ENCODE measurements at places on chromosomes 1 and 21.

- no peak for DNase-seq
These were observed 487.6 kb upstream of the CAMK1G start for GRCh38 chr1:209095627-209096595.

- no peak for DNase-seq
These were observed 31.2 kb downstream of the KCNA10 start for GRCh38 chr1:110487726-110488125.

- no peak for DNase-seq
These were observed 45.7 kb upstream of the ZNF648 start for GRCh38 chr1:182107209-182107608.

GRCh38 chr1:192462616-192463015 is 113.0 kb upstream of the RGS1 start:
- DNase-seq = no peak

- no peak for DNase-seq
These were observed 142.5 kb upstream of the HMGB4 start for GRCh38 chr1:33721301-33721815.

DNA sequence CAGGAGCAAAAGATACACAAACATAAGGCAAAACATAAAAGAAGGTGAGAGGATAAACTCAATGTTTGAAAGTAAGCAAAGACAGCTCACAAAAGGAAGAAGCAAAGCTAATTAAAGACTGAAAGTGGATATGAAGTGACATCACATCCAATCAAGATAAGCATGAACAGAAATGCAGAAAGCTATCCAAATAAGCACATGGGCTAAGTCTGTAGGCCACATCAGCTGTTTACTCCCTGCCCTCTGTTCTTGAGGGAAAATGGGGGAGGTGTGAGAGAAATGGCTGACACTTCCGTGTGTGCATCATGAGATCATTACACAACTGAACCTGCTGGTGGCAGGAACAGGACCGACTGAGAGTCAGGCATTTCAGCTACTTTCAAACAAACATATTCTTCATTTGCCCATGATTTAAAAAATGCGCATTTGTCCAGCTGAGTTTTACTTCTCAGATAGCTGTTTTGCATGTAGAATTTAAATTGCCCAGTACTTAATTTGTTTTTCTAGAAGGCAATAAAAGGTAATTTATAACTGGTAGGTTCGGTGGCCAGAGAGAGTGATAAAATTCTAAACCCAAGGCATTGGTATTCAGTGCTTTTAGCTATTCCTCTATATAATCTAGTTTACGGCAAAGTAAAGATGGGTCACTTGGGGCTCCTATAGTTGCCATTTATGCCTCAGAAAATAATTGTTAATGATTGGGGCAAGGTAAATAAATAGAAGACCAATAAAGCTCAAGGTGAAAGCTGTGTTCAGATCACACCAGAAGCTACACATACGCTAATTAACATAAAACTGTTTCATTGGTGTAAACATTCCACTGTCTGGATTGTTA is 27.2 kb upstream of the MAN1A2 start:
- no peak for DNase-seq

DNA sequence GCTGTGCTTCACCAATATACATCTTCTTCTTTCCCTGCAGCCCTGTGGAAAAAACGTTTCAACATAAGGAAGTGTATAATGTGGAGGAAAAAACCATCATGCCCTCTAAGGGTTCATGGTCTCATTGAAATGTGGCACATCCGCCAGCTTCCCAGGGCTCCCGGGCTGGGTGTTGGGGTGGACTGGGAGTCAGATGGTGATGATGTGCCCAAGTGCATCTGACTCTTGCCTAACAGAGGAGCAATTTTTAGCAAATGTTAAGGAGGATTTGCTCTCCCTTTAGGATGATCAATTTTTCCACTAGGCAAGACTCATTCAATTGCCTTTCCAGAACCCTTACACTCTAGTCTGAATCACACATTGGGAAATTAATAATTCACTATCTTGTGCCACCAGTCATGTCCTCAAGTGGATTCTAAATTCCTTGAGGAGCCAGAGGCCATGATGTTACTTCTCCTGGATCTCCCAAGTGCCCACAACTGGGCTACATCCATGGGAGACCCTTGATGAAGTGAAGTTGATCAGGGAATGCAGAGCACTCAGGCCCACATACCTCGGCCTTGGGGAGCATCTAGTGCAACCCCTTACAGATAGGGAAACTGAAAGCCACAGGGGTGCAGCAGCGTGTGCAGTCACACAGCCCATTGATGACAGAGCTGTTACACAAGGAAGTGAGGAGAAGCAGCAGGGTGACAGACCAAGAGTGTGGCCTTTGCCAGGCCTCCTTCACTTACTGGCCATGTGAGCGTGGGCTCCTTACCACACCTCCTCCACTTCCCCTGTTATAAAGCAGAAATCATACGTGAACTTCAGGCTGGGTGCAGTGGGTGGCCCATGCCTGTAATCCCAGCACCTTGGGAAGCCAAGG is 100.0 kb upstream of the SLC44A3 start:
- DNase-seq = no peak

- no peak for DNase-seq
These were observed 1326.0 kb downstream of the PLA2G4A start for GRCh38 chr1:188154761-188155160.

- DNase-seq = no peak
These were observed 82.8 kb downstream of the TNFSF18 start for GRCh38 chr1:172967936-172968335.

DNA sequence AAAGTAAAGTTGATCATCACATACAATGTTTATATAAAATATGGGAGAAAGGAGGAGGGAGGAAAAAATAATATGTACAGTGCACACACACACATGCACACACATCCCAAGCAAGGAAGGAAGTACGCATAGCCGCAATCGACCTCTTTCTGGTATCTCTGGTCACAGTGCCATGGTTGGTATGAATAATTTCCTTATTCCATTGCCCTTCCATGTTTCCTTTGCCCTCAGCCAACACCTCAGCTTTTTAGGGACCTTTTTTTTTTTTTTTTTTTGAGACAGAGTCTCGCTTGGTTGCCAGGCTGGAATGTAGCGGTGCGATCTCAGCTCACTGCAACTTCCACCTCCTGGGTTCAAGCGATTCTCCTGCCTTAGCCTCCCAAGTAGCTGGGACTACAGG is 20.6 kb downstream of the CITED4 start:
- no peak for DNase-seq

- DNase-seq = no peak
These were observed 474.3 kb upstream of the TMPRSS15 start for GRCh38 chr21:18877917-18878316.

DNA sequence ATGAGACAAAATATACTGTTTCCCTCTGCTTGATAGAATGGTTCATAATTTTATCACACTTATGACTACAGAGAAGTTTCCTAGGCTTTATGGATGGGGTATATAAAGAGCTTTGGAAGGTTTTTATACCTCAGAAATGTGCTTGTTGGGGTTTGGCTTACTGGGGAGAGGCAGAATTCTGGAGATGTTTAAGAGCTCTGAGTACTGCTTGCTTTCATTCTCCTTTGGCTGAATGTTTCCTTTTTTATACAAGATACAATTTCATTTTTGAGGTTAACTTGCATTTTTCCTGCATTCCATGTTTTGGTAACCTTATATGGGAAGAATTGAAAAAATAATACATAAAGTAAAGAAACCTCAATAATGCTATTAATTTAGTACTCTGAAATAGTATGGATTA is 157.7 kb upstream of the COL11A1 start:
- no peak for DNase-seq

- no peak for DNase-seq
These were observed 122.5 kb upstream of the COA6 start for GRCh38 chr1:234250747-234251146.

GRCh38 chr1:193060406-193060805 is 994 bp downstream of the RO60 start:
- DNase-seq = no peak

DNA sequence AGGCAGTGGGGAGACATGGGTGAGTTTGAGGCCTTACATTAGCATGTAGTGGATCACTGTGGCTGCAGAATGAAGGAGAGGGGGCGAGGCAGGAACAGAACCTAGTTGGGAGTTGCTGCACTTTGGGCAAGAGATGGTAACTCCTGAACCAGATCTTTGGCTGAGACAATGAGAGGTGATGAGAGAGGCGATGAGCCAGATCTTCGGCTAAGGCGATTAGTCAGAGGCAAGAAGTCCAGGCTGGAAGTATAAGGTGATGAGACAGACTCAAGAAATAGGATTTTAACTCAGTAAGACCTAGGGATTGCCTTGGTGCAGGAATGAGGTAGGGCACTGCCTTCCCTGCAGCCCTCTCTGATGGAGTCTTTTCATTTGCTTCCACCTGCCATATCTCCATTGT is 9.1 kb upstream of the ARTN start:
- DNase-seq = no peak

- no peak for DNase-seq
These were observed 30.9 kb upstream of the RAP1GAP start for GRCh38 chr1:21700094-21700493.

Data from hippocampal formation (tissue), 2 donors.